ENCODE measurements at places on chromosomes 7 and 10. TPM values are rescaled to one million over a fixed set of nuclear protein-coding genes. Genes with fewer than 3 reads are reported as not detected.

DNA sequence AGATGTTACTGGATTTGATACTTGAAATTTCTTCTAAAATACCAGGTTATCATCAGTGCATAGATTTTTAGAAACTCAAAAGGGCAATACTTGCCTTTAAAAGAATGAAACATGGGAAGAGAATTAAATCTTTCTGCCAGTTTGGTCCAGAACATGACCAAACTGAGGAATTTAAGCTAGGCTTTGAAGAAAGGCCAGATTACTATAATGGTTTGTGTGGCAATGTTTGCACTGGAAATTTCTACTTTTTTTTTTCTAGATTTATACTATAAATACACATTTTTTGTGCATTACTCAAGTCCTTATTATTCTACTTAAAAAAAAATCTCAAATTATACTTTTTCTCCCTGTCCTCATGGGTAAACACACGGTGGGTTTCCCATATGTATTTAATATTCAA is 9.2 kb downstream of the MKX start:
- no peak for DNase-seq

- no peak for DNase-seq
These were observed 95.2 kb downstream of the PLCE1 start for GRCh38 chr10:94088926-94089381.

DNA sequence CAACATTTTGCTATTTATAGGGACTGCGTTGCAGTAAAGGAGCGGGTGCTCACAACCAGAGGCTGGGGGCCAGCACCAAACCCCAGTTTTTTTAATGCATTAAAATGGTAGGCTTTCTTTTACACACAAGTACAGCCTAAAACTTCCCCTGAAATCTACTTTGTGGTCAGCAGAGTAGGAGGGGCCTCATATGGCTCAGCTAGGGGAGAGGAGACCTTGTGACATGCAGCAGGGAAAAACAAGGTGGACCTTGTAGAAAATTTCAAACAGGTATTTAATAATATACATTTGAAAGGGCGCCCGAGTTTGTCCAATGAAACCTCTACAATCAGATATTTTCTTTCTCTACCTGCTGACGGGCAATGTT is 1.4 kb downstream of the CCDC136 start:
- DNase-seq = no peak

- peak; percentile 37 for DNase-seq
These were observed 169.9 kb upstream of the PPP2R2D start for GRCh38 chr10:131730771-131731497.

DNA sequence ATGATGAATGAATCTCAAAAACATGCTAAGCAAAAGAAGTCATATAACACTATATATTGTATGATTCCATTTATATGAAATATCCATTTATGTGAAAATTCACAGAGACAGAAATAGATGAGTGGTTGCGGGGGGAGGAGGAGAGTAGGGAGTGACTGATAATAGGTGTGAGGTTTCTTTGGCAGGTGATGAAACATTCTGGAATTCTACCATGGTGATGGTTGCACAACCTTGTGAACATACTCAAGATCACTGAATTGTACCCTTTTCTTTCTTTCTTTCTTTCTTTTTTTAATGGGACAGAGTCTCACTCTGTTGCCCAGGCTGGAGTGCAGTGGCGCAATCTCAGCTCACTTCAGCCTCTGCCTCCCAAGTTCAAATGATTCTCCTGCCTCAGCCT is 10.7 kb downstream of the SVOPL start:
- no peak for DNase-seq

NUPR2 gene
- not detected for total RNA-seq

AVL9 gene
- 31.5 TPM for total RNA-seq

SPDYE16 gene
- 1.9 TPM for total RNA-seq

CELF2 gene
- 94.9 TPM for total RNA-seq

KRIT1 gene
- 54.3 TPM for total RNA-seq

Measured in sciatic nerve (tissue), 2 donors.